HFF-Myc (cell line): ENCODE measurements at places on chromosomes 7 and 10.

- DNase-seq = no peak
Observed at GRCh38 chr7:84176716-84177115, 17.9 kb downstream of the SEMA3A start.

- DNase-seq = peak; percentile 19
Observed at GRCh38 chr10:98374217-98374985, 40.6 kb downstream of the PYROXD2 start.

GRCh38 chr7:45938626-45939302 lies 17.7 kb upstream of the IGFBP3 start:
- DNase-seq = no peak

DNA sequence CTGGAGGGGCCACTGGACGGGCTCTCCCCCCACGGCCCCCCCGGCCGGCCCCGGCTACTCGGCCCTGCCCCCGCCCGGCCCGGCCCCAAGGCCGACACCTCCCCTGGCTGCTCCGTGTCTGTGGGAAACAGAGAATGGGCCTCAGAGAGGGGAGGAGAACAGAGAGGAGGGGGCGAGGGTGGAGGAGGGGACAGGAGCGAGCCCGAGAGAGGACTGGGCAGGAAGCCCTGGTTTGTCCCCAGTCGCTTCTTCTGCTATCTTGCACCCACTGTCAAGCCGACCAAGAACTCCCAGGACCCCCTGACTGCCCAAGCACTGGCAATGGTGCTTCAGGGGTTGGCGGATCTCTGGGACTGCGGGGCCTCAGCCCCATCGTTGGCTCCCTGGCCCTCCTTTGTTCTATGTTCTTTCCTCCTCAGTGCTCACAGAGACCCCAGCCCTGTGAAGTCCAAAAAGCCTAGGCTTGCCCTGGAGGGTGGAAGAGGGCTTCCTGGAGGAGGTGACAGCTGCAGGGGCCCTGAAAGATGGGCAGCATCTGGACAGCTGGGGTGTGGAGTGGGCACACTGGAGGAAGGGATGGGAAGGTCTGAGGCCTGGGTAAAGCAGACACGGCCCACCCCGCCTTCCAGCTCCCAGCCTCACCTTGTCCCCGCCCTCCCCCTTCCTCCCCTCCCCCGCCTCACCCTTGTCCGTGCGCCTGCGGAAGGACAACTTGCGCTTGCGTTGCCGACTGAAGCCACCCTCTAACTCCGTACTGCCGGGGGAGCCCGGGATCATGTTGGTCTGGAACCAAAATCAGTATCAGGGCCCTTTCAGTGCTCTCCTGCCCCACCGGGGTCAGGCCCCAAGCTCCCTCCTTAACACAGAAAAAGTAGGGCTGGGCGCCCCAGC lies 30.1 kb downstream of the KCNH2 start:
- DNase-seq = no peak

GRCh38 chr7:70712942-70713341 lies 419.0 kb upstream of the GALNT17 start:
- no peak for DNase-seq

DNA sequence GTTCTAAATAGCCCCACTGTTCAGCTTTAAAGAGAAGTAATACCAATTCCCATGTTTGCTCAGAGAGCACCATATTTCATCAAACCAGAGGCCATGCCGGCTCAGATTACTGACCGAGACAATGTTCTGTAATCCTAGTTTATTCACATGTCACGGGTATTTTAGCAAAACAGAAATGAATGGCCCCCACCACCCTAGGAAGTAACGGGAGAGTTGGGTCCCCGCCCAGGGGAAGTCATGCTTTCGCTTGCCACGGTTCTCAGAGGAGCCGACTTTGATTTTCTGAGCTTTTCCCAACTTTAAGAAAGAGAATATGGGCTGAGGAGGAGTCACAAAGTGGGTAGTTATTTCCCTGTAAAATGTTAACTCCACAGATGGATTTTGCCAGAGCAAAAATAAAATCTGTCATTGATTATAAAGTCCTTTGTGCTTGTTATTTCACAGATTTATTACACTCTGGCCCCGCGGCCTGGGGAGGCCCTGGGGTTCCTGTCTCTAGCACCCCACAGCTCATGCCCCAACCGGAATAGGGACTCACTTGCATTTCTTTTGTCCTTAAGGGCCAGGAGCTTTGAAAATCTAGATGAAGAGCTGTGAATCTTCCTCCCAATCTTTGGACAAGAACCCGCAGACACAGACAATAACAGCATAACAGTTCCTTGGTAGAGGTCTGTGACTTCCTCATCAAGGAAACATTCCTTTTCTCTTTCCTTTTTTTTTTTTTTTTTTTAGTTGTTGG lies 3.7 kb upstream of the GDF10 start:
- no peak for DNase-seq
